ENCODE measurements at places on chromosomes 11 and 22.

DNA sequence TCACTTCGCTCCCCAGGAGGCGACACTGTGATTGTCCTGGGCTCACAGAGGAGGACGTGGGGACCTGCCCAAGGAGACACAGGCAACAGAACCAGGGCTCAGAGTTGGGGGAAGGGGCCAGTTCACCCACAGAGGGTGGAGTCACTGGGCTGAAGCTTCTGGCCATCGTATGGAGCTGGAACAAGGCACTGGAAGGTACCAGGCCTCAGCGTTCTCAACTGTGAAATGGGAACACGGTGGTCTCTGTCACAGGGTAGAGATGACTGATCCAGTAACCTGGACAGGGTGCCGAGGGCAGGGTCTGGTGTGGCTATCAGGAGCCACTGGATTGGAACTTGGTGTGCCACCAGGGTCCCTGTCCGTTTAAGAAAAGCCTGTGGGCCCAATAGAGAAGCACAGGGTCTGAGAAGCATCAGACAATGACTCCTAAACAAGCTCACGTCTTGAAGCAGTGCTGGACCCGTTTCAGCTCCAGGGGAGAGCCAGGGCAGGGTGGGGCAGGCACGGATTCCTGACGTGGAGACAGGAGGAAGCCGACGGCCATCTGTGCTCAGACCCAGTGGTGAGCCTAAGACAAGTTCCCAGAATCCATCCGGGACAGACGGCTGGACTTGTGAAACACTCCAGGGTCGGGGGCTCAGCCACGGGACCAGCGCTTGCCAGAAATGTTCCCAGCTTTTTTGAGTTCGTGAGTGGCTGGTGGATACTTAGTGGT lies 25.0 kb upstream of the KCNQ1OT1 start:
- DNase-seq, result no peak

- no peak for DNase-seq
Observed at GRCh38 chr11:2002042-2002776, 4.6 kb upstream of the H19 start.

DNA sequence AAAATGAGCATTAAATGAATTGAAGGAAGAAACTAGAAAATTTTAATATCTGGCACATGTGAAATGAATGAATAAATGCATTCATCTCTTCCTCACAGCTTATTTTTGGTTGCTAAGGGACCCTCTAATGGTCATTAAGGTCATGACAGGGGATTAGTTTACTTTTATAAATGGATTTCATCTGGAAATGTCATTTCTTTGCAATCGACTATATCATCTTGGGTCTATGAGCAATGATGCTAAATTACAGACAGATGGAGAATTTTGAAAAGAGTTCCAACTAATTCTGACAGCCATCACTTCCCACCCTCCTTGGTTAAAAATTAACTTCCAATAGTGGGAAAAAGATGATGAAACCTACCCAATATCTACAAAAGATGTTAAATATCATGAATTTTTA lies 98.0 kb downstream of the KIF18A start:
- DNase-seq, result no peak

GRCh38 chr11:63745304-63746170 lies 23.0 kb downstream of the ZFTA start:
- DNase-seq, result no peak

GRCh38 chr11:92681586-92681985 lies 287.9 kb upstream of the MTNR1B start:
- no peak for DNase-seq

DNA sequence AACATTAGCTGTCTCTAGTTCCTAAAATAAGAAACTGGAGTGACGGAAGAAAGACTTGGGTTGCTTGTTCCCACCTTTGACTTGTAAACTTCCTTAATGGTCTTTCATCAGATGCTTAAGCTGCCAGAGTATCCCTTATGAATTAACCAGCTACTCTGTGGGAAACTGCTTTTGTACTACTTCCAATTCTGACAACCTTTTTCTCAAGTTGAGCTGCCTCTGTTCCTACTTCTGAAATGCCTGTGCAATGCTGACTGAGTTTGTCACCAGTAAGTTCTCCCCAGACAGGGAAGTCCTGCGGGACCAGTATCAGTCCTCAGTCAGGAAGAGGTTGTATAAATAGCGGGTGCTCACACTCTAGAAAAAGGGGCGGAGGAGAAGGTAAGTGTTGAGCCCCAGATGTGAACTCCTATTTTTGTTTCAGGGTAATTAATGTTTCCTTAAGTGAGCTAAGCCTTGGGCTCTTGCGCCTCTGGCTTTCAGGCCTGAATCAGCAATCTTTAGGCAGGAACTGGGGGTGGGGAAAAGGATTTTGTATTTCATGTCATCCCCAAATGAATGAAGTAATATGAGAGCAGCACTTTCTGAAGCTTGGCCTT lies 67.2 kb downstream of the CECR2 start:
- DNase-seq, result no peak

DNA sequence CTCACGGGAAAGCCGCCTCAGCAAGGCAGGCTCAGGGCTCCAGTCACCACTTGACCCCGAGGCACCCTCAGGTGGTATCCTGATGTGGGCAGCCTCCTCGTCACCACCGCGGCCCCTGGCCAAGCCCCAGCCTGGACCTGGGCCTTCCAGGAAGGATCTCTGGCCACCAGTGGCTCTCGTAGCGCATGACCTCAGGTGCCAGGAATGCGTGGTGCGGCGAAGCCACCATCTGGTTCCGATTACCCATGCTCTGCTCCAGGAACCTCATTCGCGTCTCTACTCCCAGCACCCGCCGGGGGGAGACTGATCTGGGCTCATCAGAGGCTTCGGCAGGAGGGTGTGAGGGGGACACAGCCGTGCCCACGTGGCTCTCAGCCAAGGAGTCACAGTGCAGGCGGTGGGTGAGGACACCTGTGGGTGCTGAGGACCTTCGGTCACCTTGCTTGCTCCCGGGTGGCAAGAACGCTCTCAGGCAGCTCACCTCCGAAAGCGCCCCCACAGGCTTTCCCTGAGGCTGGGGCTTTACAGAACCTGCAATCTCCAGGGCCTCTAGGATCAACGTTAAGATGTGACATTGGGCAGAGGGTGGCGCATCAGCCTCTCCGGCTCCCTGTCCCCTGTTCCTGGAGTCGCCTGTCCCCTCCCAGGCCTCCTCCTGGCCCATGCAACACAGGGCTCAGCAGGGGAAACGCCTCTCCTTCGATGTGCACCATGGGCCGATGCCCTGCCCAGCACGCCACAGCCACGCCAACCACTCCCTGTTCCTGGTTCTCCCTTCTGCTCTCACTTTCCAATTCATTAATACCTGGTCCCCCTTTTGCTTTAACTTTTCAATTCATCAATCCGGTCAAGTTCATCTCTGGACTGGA lies 39.0 kb downstream of the TBX1 start:
- DNase-seq, result no peak

GRCh38 chr11:101508370-101508769 lies 75.4 kb downstream of the TRPC6 start:
- no peak for DNase-seq

GRCh38 chr11:45260071-45260470 lies 26.1 kb downstream of the SYT13 start:
- no peak for DNase-seq

Measured in CD4-positive, alpha-beta T cell treated with Interleukin-1 beta for 1 hour (primary cell).